ENCODE measurements at places on chromosomes 1 and 21.

DNA sequence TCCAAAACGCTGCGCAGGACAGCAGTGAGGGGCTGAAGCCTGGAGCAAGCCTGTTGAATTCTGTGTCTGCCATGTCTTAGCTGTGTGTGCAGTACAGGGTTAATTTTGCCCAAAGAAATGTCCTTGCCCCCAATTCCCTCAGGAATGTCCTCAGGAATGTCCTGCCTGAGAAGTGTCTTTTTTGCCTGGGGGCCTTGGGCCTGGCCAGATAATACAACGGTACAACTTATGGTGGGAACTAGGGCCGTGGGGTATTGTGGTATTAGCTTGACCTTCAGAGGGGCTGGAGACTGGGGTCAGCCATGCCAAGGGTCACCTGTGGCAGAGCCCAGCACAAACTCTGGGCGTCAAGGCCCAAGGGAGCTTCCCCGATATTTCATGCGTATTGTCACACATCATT lies 107.7 kb downstream of the AJAP1 start:
- no peak for DNase-seq

DNA sequence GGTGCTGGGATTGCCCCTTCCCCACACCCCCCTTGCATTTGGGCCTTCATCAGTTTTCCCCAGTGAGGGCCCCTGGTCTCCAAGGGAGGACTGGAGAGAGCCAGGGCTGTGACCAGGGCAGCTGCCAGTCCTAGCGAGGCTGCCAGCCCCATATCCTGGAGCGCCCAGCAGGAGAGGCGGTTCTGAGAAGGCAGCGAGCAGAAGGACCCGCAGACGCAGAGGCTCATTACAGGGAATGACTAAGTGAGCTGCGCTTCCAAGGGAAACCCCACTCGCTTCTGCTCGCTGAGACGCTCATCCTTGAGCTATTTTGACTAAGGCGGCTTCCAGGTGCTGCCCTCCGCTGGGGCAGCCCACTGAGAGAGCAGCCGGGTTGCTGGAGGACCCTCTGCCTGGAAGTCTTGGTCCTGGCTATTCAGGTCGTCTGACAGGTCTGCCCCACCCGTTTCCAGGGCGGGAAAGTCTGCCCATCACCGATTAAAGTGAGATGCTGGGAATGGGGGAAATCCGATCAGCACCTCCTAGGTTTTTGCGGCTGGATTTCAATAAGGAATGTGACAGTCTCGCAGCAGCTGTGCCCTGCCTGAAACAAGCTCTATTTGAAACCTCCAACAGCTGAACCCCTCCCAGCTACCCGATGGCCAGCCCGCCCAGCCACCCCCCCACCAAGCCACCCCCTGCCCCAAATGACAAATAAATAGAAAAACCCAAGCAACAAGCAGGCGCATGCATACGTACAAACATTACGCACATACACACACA lies 2.8 kb downstream of the KCNN3 start:
- DNase-seq: peak; percentile 85

DNA sequence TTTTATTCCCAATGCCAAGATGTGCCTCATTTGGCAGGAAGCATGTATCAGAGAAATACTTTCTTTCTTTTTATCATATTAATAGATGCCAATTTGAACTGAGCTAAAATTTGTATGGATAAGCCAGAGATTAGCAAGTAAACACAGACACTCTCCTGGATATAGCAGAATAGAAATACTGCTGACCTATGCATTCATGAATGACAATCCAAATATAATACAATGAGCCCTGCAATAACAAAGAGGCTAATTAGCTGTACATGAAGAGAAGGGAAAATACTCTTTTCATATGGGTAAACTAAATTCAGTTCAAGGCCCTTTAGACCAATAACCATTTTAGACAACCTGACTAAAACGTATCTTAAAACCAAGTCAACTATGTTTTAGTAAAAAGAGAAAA lies 388.1 kb upstream of the NR5A2 start:
- no peak for DNase-seq

DNA sequence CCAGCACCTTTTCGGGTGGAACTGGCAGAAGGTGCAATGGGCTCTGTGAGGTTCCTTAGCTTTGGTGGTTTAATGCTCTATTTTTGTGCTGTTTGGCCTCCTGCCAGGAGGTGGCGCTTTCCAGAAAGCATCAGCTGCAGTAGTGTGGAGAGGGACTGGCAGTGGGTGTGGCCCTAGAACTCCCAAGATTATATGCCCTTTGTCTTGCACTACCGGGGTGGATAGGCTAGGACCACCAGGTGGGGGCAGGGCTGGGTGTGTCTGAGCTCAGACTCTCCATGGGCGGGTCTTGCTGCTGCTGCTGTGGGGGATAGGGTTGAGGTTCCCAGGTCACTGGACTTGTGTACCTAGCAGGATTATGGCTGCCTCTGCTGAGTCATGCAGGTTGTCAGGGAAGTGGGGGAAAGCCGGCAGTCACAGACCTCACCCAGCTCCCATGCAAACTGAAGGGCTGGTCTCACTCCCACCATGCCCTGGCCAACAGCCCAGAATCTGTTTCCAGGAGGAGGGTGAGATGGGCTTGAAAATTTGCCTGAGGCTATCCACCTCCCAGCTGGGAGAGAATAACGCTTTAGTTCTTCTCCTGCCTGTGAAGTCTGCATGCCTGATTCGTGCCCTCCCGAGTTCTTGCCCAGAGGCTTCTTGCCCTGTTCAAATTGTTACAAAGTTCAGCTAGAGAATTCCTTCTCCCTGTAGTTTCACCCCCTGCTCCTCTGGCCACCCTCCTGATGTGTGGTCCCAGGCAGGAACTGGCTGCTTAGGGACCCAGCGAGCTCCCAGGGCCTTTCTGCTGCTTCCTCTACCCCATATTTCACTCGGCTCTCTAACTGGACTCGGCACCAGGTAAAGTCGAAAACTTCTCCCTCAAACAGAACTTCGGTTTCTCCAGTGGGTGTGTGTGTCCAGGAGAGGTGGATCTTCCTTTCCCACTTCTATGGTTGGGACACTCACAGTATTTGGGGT lies 76.5 kb upstream of the BTG3 start:
- peak; percentile 28 for DNase-seq

DNA sequence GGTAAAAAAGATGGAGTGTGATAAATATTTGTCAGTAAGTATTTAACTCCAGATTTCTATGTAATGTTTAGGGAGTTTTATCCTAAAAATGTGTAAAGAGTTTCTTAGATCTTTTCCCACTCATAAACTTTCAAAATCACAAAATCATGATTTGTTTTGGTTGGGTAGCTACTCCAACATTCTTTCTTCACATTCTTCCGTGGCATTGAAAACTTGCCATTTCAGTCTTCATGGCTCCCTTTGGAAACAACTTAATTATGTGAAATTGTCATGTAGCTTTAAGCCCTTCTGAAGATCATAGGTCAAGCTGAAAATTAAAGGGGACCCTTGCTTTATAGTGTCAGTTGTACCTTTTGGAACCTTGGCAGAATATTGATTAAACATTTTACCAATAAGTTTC lies 73.2 kb downstream of the ADGRL2 start:
- DNase-seq: no peak

DNA sequence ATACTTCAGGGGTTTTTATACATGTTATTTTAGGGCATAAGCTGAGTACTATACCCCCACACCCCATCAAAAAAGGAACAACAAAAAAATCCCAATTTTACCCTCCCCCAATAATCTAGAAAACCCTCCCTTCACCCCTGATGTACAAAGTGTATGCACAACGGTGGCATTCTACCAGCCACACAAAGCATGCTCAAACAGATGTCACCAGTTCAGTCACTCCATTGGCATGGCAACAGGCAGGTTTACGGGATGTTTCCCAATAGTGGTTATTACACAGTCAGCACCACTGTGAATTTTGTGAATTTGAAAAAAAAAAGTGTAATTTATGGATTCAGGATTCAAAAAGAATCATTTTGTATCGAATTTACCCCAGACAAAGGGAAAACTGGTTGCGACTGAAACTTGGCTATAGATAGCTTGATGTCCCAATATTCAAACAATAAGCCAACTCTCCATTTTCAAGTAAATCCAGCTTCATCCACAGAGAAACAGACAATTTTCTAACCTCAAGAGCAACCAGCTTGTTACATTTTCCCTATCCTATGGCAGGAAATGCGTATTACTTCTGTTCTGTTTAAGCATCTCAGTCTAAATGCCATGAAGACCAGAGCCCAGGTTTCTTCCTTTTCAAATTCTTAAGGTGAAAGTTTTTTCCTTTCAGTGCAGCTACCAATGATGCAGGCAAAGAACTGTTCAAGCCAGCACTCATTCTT lies 34.0 kb upstream of the SLC45A3 start:
- peak; percentile 42 for DNase-seq

- DNase-seq: peak; percentile 50
Observed at GRCh38 chr1:20472860-20473711, 12.9 kb downstream of the CAMK2N1 start.
